Osteoblast (primary cell): ENCODE measurements at places on chromosomes 4 and X. TPM values are rescaled to one million over a fixed set of nuclear protein-coding genes. Genes with fewer than 3 reads are reported as not detected.

- no peak overlapping the region for H3K27ac ChIP-seq
- H3K4me1 ChIP-seq = peaks cover 18% of the 10 kb centered on the region
- H3K27me3 ChIP-seq = no peaks in the 10 kb centered on the region
- peaks cover 9% of the 10 kb centered on the region for H3K36me3 ChIP-seq
- DNase-seq = no peak
- H3K4me3 ChIP-seq = no peak overlapping the region
These were observed 17.1 kb downstream of the RNF4 start for GRCh38 chr4:2485956-2486355.

Gene ZFP92
- under 0.01 TPM in 1 of 2 replicates, not detected in the other for total RNA-seq

Gene ZCCHC12
- total RNA-seq = not detected in 2 replicates

GRCh38 chr4:18840481-18840880, 818.9 kb upstream of the LCORL start:
- H3K27me3 ChIP-seq = no peaks in the 10 kb centered on the region
- H3K4me1 ChIP-seq = no peaks in the 10 kb centered on the region
- no peaks in the 10 kb centered on the region for H3K36me3 ChIP-seq
- DNase-seq = peak; percentile 36
- H3K27ac ChIP-seq = no peak overlapping the region

Gene TMPRSS11D
- not detected in 2 replicates for total RNA-seq

Gene SMAD1
- 30.4 and 33.0 TPM in 2 replicates for total RNA-seq

GRCh38 chrX:37883196-37883595, 35.8 kb upstream of the DYNLT3 start:
- no peaks in the 10 kb centered on the region for H3K4me1 ChIP-seq
- no peaks in the 10 kb centered on the region for H3K36me3 ChIP-seq
- no peak overlapping the region for H3K4me3 ChIP-seq

GRCh38 chrX:64885850-64886249, 90.4 kb downstream of the ZC4H2 start:
- no peak for DNase-seq
- no peak overlapping the region for H3K4me3 ChIP-seq
- H3K27me3 ChIP-seq = no peaks in the 10 kb centered on the region
- no peak overlapping the region for H3K27ac ChIP-seq
- no peaks in the 10 kb centered on the region for H3K4me1 ChIP-seq

- H3K27me3 ChIP-seq = peaks cover 4% of the 10 kb centered on the region
- H3K4me3 ChIP-seq = peak overlapping the region; percentile 45
- no peak for DNase-seq
- no peaks in the 10 kb centered on the region for H3K4me1 ChIP-seq
- H3K27ac ChIP-seq = peak overlapping the region; percentile 58
- no peaks in the 10 kb centered on the region for H3K36me3 ChIP-seq
These were observed 80.4 kb upstream of the GPC4 start for GRCh38 chrX:133495464-133496391.

Gene PDGFC
- 145 and 147 TPM in 2 replicates for total RNA-seq

GRCh38 chrX:97858592-97858991, 974.9 kb downstream of the RPA4 start:
- H3K27me3 ChIP-seq = no peaks in the 10 kb centered on the region
- no peak for DNase-seq
- no peak overlapping the region for H3K4me3 ChIP-seq
- no peak overlapping the region for H3K27ac ChIP-seq
- H3K36me3 ChIP-seq = no peaks in the 10 kb centered on the region
- H3K4me1 ChIP-seq = no peaks in the 10 kb centered on the region

Gene ADGRG4
- not detected in 2 replicates for total RNA-seq

Gene TEC
- 1.5 and 1.8 TPM in 2 replicates for total RNA-seq

Gene NEUROG2
- not detected in 2 replicates for total RNA-seq

GRCh38 chr4:157004279-157005161, 32.9 kb upstream of the PDGFC start:
- H3K27ac ChIP-seq = peak overlapping the region; percentile 53
- H3K4me3 ChIP-seq = no peak overlapping the region
- H3K36me3 ChIP-seq = no peaks in the 10 kb centered on the region
- DNase-seq = no peak
- no peaks in the 10 kb centered on the region for H3K27me3 ChIP-seq

GRCh38 chrX:101347859-101348451, 587 bp downstream of the TIMM8A start:
- no peak for DNase-seq
- peak overlapping the region; percentile 89 for H3K4me3 ChIP-seq
- peaks cover 5% of the 10 kb centered on the region for H3K4me1 ChIP-seq
